ENCODE measurements at places on chromosomes 4 and X. TPM values are rescaled to one million over a fixed set of nuclear protein-coding genes. Genes with fewer than 3 reads are reported as not detected.

Gene ASB9
- 0.72 TPM for total RNA-seq

Gene LGI2
- total RNA-seq: not detected

Gene ZFP92
- total RNA-seq: 0.24 TPM

Gene DAPP1
- total RNA-seq: not detected

Gene LAGE3
- total RNA-seq: 18.3 TPM

Gene SHROOM2
- 1.3 TPM for total RNA-seq

Gene CYBB
- total RNA-seq: not detected

Gene MSX1
- total RNA-seq: 6.3 TPM

Gene HSFX2
- total RNA-seq: not detected

Gene TMSB15C
- total RNA-seq: 0.96 TPM

Gene PRRG3
- total RNA-seq: not detected

- no peak for DNase-seq
These were observed 2.1 kb upstream of the GALNT7 start for GRCh38 chr4:173166491-173166890.

DNA sequence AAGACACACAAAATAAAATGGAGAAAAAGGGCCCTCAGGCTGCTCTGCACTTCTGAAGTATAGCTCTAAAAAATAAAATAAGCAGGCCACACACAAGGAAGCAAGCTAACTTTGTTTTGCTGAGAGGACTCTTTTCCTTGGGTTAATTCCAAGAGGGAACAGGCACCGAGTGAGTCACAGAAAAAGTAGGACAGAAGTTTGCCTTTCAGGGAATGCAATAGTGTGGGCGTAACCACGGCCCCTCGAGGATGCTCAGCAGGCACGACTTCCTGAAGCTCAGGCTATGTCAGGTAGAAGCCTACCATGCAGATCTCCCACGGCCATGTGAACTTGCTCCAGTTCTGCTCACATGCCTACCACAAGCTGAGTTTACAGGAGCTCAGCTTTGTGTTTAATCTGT is 22.1 kb downstream of the PPP1R2C start:
- DNase-seq: no peak

GRCh38 chrX:34875204-34875603 is 67.4 kb upstream of the FAM47B start:
- DNase-seq: peak; percentile 8

DNA sequence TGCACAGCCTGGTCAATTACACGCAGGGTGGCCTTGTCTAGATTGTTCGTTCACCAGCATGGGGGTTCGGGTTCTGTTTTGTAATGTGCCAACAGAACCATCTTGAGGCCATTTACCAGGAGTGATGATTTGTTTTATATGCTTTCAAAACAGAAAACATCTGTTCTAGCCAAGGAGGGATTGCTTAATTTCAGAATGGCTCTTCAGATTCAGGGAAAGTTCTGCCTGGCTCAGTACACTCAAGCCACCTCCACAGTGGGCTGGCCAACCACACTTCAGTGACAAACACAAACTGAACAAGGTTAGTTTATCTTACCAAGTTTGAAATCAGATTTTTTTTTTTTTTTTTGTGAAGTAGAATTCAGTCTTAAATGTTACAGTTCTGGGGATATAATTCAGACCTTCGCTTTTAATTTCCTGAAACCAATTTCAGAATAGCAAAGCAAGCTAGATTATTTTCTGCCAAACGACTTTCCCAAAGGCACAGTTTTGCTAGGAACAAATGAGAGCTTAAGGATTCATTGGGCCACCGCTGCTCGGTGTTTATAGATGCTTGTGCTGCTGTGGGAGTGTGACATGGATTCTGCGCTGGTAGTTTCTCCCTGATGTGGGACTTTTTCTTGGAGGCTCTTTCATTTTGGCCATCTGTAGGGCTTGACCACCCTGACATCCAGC is 23.4 kb downstream of the SMS start:
- DNase-seq: peak; percentile 1

DNA sequence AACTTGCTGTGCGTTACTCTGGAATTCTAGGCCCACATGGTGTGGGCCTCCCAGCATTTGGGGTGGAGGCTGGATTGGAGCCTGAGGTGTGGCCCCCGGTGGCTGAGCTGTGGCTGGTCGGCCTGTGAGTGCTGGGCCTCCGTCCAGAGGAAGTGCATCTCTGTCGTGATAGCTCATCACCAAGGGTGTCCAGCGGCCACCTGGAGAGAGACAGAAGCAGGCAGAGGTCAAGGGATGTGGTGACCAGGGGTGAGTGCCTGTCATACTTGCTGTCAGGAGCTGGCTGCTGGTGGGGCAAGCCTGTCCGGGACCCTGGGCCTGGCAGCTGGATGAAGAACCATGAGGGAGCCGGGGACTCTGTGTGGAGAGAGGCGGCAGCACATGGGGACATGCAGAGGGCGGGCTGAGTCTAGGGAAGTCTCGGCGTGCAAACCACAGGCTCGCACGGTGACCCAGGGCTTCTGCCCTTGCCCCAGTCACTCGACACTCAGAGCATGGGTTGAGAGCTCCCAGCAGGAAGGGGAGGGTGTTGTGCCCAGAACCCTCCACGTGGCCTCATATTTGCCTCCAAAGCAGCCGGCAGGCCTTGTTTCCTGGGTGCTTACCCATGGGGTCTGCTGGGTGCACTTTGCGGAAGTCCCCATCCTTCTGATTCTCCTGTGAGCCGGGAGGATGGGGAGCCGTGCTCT is 6.2 kb downstream of the SORCS2 start:
- no peak for DNase-seq

GRCh38 chrX:45712067-45712466 is 511.4 kb upstream of the DIPK2B start:
- DNase-seq: peak; percentile 78

DNA sequence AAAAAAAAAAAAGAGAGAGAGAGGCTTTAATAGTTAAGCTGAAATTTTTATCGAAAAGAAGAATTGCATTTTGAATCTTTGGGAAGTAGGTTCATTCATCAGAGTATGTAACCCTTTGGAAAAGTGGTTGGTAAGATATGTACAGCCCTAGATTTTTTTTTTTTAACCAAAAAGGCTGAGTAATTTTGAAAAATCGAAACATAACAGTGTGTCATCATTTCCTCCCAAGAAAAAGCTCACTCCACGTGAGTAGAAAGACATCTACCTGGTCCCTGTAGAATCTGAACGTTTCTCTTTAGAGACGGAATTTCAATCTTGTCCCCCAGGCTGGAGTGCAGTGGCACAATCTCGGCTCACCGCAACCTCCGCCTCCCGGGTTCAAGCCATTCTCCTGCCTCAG is 16.2 kb downstream of the SHOX start:
- DNase-seq: no peak

GRCh38 chr4:48375651-48376304 is 34.4 kb downstream of the SLAIN2 start:
- DNase-seq: peak; percentile 79

GRCh38 chrX:151680805-151681204 is 14.5 kb upstream of the PRRG3 start:
- DNase-seq: no peak

DNA sequence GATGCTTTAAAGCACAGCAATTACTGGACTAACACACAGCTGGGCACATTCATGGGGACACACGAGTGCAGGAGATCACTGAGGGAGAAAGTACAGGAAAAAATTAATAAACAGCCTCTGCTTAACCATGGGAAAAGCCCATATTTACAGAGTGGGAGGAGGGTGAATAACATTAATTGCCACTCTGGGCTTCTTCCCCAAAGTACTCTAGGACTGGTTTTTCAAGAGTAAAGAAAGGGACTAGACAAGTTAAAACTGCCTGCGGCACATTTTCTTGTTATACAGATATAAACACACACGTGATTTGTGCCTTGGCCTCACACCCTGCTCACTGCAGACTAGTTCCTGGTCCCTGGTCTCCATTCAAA is 179.7 kb upstream of the TET2 start:
- DNase-seq: no peak

- no peak for DNase-seq
These were observed 200.3 kb downstream of the MID1 start for GRCh38 chrX:10420134-10420533.

- DNase-seq: peak; percentile 68
These were observed 48.3 kb downstream of the SEL1L3 start for GRCh38 chr4:25814301-25815136.

- no peak for DNase-seq
These were observed 718.7 kb upstream of the TENM3 start for GRCh38 chr4:181524499-181524898.

- DNase-seq: no peak
These were observed 86.4 kb upstream of the CHRDL1 start for GRCh38 chrX:110881971-110882370.

DNA sequence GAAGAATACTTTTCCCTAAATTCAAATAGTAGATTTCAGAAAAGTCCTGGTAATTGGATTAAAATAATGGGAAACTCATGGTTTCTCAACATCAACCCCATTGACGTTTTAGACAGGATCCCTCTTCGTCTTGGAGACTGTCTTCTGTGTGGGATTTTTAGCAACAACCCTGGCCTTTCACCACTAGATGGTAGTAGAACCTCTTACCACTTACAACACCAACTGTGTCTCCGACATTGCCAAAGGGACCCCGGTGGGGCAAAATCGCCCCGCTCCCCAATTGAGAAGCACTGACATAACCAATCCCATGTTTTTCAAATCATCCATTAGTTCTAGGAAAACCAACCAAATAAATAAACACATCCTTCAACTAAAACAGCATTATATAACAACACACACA is 16.9 kb upstream of the ANOS1 start:
- no peak for DNase-seq

DNA sequence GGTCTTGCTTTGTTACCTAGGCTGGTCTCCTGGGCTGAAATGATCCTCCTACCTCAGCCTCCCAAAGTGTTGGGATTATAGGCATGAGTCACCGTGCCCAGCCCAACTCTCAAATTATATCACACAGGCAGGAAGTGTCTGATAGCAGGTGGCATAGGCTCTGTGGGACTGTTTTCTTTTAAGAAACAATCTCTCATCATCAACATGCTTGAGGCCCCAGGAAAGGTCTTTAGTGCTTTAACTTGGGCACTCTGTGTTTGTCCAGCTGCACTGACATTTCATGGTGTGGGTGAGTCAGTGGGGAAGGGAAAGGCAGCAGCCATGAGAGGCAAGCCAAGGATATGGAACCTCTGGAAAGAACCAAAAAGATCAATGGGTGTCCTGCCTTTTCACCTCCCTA is 88.1 kb upstream of the TSPAN5 start:
- no peak for DNase-seq

DNA sequence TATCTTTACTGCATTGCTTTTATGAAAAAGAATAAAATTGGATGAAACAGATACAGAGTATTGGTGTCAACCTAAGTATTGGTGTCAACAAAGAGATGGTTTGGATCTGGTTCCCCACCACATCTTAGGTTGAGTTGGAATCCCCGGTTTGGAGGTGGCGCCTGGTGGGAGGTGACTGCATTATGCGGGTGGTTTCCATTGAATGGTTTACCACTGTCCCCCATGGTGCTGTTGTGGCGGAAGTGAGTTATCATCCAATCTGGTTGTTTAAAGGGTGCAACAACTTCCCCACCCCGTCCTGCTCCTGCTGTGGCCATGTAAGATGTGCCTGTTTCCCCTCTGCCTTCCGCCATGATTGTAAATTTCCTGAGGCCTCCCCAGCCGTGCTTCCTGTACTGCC is 52.8 kb upstream of the CD99 start:
- DNase-seq: no peak

GRCh38 chr4:98586962-98587354 is 71.5 kb downstream of the TSPAN5 start:
- no peak for DNase-seq

GRCh38 chrX:32150141-32150540 is 1061.2 kb downstream of the DMD start:
- no peak for DNase-seq

DNA sequence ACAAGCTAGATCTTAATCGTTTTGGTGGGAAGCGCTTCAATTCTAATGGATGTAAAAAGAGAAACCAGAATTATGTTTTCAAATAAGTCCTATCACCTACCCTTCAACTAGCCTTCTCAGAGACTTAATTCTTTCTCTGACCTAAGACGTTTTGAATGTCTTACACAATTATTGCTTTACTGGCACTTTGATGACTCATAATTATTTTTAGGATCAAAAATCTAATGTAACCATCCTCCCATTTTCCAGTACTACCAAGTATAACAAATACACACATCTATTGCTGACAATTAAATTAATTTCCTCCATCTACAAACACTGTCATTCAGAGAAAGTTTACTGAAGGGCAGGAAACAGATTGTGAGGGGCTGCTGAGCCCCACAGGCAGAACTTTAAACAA is 108.6 kb downstream of the PPP3CA start:
- peak; percentile 24 for DNase-seq

DNA sequence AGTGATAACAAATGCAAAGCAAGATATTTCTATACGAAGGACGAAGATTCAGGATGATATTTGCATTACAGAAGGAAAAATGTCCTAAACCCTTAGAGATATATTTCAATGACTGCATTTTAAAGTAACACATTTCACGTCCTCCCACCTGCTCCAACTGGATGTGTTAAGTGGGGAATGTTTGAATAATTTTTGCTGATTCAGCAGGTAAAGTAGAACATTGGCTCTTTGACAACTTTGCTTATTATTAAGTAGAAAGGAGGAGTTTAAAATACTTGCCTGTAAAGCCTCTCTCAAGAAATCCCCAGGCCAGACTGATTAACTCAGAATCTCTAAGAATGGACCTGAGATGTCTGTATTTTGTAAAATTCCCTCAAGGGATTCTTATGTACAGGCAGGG is 1165.2 kb upstream of the PRKX start:
- DNase-seq: no peak

- peak; percentile 60 for DNase-seq
These were observed 5.1 kb downstream of the RTL5 start for GRCh38 chrX:72126539-72127140.

DNA sequence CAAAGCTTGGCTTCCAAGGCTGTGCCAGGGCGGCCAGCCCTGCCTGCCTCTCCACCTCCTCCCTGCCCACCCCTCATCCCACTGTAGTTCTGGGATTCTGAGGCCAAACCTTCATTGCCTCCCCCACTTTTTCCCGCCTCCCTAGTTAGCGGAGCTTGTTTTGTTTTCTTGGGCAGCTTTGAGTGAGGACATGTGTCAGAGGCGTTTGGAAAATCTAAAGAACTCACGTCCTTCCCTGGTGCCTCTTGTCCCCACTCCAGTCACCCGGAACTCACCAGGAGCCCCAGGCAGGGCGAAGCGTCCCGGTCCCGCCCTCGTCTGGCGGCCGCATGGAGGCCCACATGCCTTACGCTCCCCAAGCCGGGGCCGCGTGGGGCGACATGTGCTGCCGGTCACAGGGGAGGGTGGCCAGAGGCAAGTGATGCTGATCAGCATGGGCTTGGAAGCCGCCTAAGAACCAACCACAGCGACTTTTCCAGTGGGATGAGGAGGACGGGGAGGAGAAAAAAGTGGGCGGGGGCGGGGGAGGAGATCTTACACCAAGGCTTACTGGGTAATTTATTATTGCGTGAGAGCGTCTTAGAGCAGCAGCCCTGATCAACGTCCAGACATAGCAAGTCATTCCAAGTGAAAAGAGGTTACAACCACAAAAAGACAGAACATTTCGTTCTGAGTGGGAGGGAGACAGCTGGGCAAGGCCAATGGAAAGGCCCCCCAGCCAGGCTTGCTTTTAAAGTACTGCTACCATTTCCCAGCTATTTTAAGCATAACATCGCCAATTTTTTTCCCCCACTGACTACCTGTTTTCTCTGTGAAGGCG is 48.5 kb downstream of the PRPS1 start:
- DNase-seq: peak; percentile 85

Data from HFFc6 (cell line).